ENCODE measurements at places on chromosomes 3 and 15. TPM values are rescaled to one million over a fixed set of nuclear protein-coding genes. Genes with fewer than 3 reads are reported as not detected.

GNAT1 gene
- not detected for total RNA-seq

ROPN1 gene
- 0.18 TPM for total RNA-seq

TMOD2 gene
- total RNA-seq, result 1.7 TPM

SPINT1 gene
- total RNA-seq, result 8.4 TPM

TMEM41A gene
- 10.5 TPM for total RNA-seq

CLRN1 gene
- not detected for total RNA-seq

SCAANT1 gene
- total RNA-seq, result not detected

SNTN gene
- not detected for total RNA-seq

CEMIP gene
- 3.0 TPM for total RNA-seq

COLQ gene
- 9.8 TPM for total RNA-seq

CCRL2 gene
- total RNA-seq, result 5.0 TPM

LAMB2 gene
- 358 TPM for total RNA-seq

IQCF5 gene
- not detected for total RNA-seq

OIP5 gene
- 23.1 TPM for total RNA-seq

PRSS50 gene
- total RNA-seq, result not detected

SPATA12 gene
- total RNA-seq, result not detected

SEMA5B gene
- under 0.01 TPM for total RNA-seq

PARL gene
- 42.7 TPM for total RNA-seq

ANKRD63 gene
- total RNA-seq, result not detected

PP2D1 gene
- not detected for total RNA-seq

FMN1 gene
- total RNA-seq, result 1.2 TPM

SELENOS gene
- 83.6 TPM for total RNA-seq

PLA2G4D gene
- not detected for total RNA-seq

CCR9 gene
- total RNA-seq, result not detected

C2CD4B gene
- total RNA-seq, result not detected

All from myometrial cell (primary cell).